EL (cell line): ENCODE measurements at places on chromosomes 3 and 15.

GRCh38 chr3:95350049-95350448 lies 1287.2 kb downstream of the NSUN3 start:
- DNase-seq: no peak

GRCh38 chr15:75659928-75660645 lies 12.4 kb downstream of the SNX33 start:
- DNase-seq: peak; percentile 13

- no peak for DNase-seq
These were observed 170.7 kb upstream of the FAM3D start for GRCh38 chr3:58837141-58837843.

GRCh38 chr3:33834096-33834453 lies 35.6 kb downstream of the PDCD6IP start:
- no peak for DNase-seq

DNA sequence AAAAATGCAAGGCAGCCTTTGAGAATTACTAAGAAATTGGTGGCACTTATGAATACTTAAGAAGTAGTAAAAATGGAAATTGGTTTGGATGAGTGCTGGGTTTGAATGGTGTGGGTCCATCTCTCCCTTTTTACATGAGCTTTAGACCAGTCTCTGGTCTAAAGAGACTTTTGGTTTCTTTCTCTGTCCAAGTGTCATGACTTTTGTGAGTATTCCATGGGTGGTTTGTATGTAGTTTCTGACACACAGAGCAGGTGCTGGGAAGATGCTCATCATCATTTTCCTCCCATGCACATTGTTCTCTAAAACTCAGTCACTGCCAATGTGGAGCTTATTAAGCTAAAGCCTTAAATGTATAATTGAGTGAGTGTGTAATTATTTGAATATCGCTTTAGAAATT lies 63.5 kb downstream of the KAT2B start:
- no peak for DNase-seq

DNA sequence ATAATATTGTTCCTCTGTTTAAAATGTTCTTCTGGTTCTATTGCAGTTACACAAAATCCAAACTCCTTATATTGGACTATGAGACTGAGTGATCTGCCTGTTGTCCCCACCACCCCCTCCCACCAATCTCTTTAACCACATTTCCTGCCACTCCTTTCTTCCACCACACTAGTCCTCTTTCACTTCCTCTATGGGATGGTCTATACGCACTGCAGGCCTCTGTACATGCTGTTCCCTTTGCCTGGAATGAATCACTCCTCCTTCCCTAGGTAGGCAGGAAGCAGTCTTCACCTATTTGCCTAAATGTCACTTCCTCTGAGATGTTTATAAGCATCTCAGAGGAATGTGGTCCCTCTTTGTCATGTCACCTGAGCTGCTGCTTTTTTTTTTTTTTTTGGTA lies 4.0 kb downstream of the MAP2K1 start:
- no peak for DNase-seq

DNA sequence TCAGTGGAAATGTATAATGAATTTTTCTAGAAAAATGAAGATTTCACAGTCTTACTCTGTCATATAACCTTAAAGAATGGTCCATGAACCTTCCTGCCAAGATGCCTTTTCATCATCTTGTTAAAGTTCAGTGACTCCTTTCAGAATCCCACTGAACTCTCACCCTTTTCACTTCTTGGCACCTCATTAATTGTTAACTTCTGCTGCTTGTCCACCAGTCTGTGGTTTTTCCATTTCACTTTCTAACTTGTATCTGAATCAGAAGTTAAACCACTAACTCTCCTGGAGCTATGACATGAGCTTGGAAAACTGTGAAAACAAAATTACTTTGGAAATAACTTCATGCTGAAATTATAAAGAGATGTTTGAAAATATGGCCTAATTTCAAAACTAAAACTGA lies 281.2 kb upstream of the ALCAM start:
- DNase-seq: no peak

- DNase-seq: no peak
These were observed 18.7 kb downstream of the ABTB1 start for GRCh38 chr3:127691489-127691888.

DNA sequence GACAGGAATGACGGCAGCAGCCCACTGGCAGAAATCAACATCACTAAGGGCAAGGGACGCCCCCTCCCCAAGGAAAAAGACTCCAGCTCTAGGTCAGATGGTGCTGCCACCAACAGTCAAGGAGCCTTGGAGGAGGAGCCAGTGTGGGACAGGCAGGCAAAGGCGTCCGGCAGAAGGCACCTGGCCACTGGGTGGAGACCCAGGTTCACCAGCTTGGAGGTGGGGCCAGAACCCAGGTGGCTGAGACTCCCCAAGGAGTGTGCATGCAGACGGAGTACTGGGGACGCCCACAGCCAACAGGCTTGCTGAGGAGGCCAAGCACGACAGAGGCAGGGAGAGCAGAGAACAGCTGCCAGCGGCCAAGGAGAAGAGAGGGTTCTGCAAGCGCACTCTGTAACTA lies 35.2 kb downstream of the PTPN23 start:
- DNase-seq: no peak

GRCh38 chr3:5092018-5092417 lies 30.1 kb upstream of the ARL8B start:
- no peak for DNase-seq

GRCh38 chr3:72597043-72597442 lies 251.2 kb downstream of the SHQ1 start:
- no peak for DNase-seq

DNA sequence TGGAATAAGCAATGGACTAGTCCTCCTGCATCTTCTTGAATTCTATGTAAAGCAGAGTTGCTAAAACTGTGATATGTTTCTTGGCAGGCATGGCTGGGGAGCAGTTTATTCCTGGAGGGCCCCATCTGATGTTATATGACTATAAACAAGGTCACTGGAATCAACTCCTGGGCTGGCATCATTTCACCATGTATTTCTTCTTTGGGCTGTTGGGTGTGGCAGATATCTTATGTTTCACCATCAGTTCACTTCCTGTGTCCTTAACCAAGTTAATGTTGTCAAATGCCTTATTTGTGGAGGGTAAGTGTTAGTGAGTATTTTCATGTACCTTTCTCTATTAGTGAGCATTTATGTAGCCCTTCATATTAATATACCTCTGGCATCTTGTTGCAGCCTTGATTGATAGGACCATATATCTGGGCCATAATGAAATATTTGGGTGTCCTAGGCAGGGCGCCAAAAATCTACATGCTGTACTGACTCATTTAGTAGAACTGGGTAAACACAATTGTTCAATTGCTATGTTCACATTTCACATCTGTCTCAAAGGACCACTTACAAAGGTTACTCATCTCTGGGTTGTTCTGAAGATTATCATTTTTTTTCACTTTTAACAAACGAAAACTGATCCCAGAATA lies 52.6 kb upstream of the ADGRG7 start:
- peak; percentile 57 for DNase-seq

- DNase-seq: no peak
These were observed 54.4 kb upstream of the KIF23 start for GRCh38 chr15:69359722-69360121.

- DNase-seq: no peak
These were observed 137.8 kb downstream of the NTRK3 start for GRCh38 chr15:88118741-88119140.

GRCh38 chr15:53658827-53659555 lies 100.5 kb downstream of the WDR72 start:
- DNase-seq: no peak

- DNase-seq: no peak
These were observed 96.0 kb upstream of the TSC22D2 start for GRCh38 chr3:150312018-150312657.

DNA sequence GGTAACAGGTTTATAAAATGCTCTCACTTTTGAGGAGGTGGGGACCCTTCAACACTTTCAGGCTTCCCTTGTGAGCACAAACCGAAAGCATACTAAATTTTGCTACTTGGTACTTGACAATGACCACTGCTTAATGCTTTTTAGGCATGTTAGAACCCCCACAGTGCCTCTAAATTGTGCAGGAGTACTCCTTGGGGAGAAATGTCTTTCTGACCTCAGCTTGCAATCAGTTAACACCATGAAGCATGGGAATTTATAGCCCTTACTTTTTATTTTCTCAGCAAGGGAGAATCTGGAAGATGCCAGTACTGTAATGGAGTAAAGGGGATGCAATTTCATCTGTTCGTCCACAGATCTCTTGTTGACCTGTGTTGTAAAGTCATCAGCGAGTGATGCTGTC lies 308.9 kb upstream of the TBC1D5 start:
- no peak for DNase-seq

DNA sequence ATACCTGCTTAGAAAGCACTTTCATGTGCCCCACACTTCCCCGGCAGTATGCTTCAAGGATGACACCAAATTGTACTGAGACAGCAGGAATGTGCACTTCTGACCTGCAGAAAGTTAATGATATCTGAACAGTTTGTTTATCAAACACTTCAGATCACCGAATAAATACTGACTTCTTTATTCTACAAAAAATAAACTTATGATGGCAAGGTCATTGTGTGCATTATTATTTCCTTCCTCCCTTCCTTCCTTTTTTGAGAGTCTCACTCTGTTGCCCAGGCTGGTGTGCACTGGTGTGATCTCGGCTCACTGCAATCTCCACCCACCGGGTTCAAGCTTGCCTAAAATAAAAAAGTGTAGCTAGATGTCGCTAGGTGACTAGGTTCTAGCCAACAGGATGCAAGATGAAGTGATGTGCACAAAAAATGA lies 80.3 kb downstream of the FAIM start:
- DNase-seq: no peak

DNA sequence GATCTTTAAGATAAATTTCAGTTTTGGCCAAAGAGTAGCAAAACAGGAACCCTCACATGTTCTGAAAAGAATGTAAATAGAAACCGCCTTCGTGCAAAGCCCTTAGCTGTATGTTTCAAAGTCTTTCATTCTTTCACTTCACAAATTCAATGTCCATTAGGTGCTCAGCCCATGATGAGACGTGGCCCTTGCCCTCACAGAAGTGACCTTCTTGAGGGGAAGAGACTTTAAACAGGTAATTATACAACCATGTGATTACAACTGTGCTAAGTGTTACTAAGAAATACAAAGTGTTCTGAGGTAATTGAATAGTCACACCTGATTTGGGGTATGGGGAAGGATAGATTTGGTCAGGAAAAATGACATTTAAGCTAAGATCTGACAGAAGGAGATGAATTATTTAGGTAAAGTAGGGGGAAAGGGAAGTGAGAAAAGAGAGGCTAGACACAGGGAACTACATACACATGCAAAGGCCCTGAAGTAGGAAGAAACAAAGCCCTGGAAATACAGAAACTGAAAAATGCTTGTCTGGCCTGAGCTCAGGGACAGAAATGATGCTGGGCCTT lies 19.6 kb downstream of the HSPBAP1 start:
- no peak for DNase-seq
